ENCODE measurements at places on chromosomes 7 and 10. TPM values are rescaled to one million over a fixed set of nuclear protein-coding genes. Genes with fewer than 3 reads are reported as not detected.

DNA sequence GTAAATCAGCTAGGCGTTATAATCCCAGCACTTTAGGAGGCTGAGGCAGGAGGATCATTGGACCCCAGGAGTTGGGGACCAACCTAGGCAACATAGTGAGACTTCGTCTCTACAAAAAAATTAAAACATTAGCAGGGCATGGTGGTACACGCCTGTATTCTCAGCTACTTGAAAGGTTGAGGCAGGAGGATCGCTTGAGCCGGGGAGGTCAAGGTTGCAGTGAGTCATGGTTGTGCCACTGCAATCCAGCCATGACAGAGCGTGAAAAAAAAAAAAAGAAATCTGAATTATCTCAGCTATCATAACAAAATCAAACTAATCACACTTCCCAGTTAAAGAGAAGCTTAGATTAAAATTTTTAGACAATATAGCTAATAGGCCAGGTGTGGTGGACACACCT, 35.3 kb downstream of the ATAD1 start:
- DNase-seq, result no peak

GRCh38 chr7:44607141-44608068, 978 bp downstream of the OGDH start:
- DNase-seq, result no peak

DNA sequence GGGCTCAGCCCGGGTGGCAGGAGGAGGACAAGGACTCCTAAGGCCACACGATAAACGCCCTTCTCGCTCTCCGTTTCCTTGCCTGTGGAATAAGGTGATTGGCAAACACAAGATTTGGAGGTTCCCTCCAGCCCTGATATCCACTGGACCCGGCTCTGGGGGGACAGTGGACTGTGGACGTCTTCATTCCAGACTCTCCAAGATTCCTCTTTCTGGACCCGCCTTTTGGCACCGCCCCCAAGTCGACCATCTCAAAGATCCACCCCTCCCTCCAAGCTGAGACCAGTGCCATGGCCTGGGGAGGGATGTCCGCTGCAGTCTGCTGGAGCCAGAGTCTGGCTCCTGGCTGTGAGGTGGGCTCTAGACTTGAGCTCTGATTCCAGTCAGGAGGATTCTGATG, 23.6 kb downstream of the ZNF783 start:
- DNase-seq, result peak; percentile 15

- DNase-seq, result no peak
Observed at GRCh38 chr10:16735671-16736070, 81.6 kb downstream of the RSU1 start.

GRCh38 chr7:46580766-46581165, 659.7 kb upstream of the IGFBP3 start:
- DNase-seq, result no peak

GRCh38 chr10:80454513-80455460, 677 bp downstream of the TSPAN14 start:
- DNase-seq, result no peak

DNA sequence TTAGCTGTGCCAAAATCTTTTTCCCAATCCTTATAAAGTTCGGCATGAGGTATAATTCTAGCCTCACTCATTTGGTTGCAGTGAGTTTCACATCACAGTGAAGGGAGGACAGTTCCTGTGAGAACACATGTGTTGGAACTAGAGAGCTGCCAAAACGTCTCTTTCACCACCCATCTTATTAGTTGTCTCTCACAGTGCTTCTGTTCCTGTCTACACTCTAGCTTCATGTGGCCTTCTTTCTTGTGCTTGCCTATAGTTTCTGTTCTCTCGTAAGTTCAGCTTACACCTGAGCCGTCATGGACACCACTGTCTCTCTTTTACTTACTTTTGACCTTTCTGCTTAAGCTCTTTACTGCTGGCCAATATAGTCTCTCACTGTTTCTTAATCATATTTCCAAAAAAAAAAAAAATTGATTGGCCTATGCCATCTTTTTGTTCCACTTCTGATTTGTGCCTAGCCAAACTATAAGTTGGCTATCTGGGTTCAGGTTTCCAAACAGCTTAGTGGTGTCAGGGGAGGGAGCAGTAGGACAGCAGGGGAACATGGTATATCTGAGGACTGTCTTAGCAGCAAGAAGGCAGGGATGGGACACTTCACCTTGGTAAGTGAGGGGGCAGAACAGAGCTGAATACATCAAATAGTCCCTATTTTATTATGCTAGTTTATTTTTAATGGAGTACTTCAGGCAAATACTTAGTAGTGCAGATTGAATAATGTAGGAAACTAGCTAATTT, 38.0 kb downstream of the ZNRF2 start:
- DNase-seq, result no peak

GRCh38 chr7:128155100-128155740, 85.9 kb upstream of the LEP start:
- no peak for DNase-seq

- no peak for DNase-seq
Observed at GRCh38 chr7:43808410-43808809, 49.9 kb downstream of the BLVRA start.

GRCh38 chr10:34932235-34932634, 117.1 kb upstream of the PARD3 start:
- no peak for DNase-seq

DNA sequence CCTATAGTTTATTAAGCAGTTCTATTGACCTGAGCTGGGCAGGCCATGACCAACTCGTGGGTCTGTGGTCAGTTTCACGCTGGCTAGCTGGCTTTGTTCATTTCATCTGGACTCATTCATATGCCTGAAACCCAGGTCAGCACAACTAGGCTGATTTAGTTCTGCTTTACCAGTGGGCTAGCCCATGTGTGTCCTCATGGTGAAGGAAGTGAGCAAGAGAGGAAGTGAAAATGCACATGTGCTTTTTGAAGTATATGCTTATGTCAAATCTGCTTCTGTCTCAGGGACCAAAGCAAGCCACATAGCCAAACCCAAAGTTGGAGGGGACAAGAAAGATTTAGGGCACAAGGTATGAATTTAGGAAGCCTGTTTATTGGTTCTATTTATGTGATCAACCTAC, 154.5 kb downstream of the RNF133 start:
- DNase-seq, result no peak

- no peak for DNase-seq
Observed at GRCh38 chr10:54415483-54415882, 385.5 kb downstream of the PCDH15 start.

DNA sequence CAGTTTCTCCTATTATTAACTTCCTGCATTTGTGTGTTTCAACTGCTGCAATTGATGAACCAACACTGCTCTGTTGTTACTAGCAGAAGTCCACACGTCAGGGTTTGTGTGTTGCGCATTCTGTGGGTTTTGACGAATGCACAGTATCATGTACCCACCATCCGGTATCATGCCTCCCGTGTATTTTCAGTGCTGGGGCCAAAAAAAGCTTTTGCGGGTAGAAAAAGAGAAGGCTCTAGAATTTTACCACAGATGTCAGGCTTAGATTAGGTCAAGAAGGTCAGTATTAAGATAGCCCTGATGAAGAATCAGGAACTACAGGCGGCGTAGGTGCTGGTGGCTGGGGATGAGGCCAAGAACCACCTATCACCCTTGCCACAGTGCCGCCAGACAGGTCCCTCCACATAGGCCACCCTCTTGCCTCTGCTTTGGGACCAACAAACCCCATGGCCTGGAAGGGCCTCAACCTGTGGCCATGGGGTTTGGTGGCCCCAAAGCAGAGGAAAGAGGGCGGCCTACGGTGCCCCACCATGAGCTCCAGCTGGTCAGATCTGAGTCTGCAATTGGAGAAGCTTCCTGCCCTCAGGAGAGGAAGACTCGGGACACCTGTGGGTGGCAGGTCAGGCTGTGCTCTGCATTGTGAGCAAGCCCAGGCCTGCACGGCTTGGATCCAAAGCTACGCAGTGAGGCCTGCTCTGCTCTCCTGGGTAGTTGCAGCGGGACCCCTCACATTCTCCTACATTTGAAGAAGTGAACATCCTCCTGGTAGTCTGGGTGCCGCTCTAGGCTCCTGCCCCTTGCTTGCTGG, 71.9 kb downstream of the MKI67 start:
- DNase-seq, result no peak

DNA sequence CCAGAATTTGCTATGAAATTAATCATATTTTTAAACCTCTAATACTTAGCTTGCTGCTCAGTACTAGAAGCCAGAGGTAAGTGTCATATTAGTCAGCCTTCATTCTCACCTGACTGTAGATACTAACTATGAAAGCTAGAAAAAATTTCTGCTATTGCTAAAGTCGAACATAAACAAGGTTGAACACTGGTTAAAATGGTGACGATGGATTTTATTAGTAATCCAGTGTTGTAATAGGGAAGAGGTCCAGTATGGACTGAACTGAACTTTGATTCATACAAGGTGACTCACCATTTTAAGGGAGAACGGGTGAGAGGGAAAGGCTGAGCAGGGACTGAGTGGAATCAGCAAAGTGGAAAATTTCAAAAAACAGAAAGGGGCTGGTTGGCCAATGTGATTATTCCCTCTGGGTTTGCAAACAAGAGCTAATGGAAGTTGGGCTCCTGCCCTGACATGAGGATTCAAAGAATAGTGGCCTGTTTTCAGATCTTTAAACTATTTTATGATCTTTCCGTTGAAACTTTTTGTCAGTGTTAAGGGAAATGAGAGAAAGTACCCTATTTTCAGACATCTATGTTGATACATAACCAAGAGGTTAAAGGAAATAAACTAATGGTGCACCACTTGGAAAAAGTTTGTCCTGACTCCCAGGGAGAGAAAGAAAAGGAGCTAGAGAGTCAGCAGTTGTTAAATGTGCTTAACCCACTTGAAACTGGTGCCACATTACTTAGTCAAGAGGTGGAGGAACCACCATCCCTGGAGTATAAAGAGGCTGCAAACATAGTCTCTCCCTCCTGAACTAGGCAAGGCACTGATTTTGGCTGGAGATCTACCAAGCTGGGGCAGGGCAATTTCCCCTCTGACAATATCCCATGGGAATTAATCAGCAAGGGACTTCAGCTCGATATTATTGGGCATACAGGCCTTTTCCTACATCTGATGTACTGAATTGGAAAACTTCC, 15.3 kb upstream of the AKR1C1 start:
- DNase-seq, result no peak

DNA sequence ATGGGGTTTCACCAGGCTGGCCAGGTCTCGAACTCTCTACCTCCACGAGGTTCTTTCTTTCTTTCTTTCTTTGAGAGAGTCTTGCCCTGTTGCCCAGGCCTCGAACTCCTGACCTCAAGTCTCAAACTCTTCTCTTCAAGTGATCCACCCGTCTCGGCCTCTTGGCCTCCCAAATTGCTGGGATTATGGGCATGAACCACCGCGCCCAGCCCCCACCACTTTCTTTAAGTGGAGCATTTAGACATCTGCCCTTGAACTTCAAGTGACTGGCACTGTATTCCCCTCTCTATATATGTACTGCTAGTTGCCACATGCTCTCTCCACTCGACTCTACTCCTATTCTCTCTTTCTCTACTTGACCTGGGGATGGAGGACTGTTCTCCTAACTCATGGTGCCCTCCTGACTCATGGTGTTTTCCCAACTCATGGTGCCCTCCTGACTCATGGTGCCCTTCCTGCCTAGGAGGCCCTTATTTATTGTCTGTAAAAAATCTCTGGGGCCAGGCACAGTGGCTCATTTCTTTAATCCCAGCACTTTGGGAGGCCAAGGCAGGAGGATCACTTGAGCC, 19.3 kb upstream of the ACHE start:
- DNase-seq, result no peak

- DNase-seq, result peak; percentile 10
Observed at GRCh38 chr10:32005050-32005449, 51.2 kb downstream of the KIF5B start.

GRCh38 chr10:28545967-28546644, 13.2 kb downstream of the WAC start:
- no peak for DNase-seq

DNA sequence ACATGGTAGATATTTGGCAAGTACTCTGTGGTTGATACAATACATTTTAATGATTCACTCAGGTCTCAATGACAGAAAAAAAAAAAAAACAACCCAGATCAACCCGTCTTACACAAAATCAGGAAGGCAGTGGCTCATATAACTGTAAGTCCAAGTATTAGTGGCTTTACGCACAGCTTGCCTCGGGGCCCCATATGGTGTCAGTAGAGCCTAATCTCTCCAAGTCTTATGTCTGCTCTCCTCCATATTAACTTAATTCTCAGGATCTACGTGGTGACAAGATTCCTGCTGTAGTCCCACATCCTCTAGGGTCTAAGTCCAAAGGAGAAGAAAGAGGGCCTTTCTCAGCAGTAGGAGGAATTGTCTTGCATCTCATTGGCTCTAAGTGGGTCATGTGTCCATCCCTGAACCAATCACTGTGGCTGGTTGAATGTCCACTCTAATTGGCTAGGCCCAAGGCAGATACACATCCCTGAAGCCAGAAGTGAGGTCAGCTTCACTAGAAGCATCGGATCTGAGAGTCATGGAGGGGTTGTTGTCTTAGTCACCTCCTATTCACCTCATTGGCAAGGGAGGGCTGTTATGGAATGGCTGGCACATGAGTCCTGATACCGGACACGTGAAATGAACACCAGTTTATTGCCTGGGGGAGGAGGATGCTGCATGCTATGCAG, 20.5 kb upstream of the PLPP4 start:
- DNase-seq, result no peak

- DNase-seq, result no peak
Observed at GRCh38 chr7:5613607-5614006, 167.9 kb downstream of the RNF216 start.

- DNase-seq, result no peak
Observed at GRCh38 chr7:636396-636795, 90.1 kb upstream of the DNAAF5 start.

GRCh38 chr10:103333934-103334520, 16.9 kb downstream of the PCGF6 start:
- no peak for DNase-seq

- DNase-seq, result no peak
Observed at GRCh38 chr7:33805630-33806233, 99.6 kb upstream of the BMPER start.

DNA sequence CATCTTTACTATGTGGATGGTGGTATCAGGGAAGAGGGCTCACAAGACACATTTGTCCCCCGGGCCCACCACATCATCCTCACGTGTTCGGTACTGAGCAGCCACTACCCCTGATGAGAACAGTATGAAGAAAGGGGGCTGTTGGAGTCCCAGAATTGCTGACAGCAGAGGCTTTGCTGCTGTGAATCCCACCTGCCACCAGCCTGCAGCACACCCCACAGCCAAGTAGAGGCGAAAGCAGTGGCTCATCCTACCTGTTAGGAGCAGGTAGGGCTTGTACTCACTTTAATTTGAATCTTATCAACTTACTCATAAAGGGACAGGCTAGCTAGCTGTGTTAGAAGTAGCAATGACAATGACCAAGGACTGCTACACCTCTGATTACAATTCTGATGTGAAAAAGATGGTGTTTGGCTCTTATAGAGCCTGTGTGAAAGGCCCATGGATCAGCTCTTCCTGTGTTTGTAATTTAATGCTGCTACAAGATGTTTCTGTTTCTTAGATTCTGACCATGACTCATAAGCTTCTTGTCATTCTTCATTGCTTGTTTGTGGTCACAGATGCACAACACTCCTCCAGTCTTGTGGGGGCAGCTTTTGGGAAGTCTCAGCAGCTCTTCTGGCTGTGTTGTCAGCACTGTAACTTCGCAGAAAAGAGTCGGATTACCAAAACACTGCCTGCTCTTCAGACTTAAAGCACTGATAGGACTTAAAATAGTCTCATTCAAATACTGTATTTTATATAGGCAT, 9.1 kb upstream of the CSGALNACT2 start:
- no peak for DNase-seq

- no peak for DNase-seq
Observed at GRCh38 chr10:13462551-13462950, 66.3 kb downstream of the BEND7 start.

- DNase-seq, result no peak
Observed at GRCh38 chr7:20440472-20441105, 109.9 kb downstream of the ITGB8 start.

The CLCN1 gene
- polyA plus RNA-seq, result 0.23 TPM

The CYP3A4 gene
- 0.39 TPM for polyA plus RNA-seq

The MEOX2 gene
- polyA plus RNA-seq, result 2.7 TPM

The PAX4 gene
- polyA plus RNA-seq, result not detected

The TMEM270 gene
- not detected for polyA plus RNA-seq

The ADAMTS14 gene
- polyA plus RNA-seq, result 1.1 TPM
